ENCODE measurements at places on chromosomes 2 and 18.

DNA sequence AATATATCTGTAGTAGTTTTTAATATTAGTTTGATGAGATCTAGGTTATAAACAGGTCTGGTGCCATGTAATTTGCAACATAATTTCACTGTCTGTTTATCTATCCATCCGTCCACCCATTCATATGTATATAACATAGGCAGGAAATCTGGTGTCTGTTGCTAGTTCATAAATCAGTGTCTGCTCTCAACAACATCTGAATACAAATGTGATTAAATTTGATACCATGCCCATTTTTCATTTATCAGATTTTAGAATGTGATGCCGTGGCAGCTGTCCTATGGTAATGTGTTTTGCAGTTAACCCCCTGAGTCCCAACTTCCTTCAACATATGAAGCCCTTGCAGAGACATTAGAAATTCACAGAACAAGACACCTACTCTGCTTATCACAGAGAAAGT lies 228.4 kb downstream of the CMPK2 start:
- DNase-seq = no peak

- no peak for DNase-seq
Observed at GRCh38 chr2:241451840-241452506, 56.4 kb downstream of the STK25 start.

DNA sequence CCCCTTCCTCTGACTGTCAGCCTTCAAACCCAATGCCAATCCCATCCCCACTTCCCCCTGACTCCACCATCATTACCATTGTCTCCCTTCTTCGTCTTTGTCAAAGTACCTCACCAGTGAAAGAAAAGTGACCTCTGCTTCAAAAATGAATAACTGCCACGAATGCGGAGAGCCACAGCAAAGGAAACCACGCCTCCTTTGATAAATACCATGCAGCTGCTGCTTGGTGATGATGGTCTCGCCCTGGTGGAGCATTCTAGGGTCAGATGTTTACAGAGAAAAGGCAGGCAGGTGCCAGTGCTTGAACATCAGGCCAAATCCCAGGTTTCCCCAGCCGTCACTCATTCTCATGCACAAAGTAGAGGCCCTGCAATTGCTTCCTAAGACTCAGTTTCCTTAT lies 162.2 kb downstream of the BCL11A start:
- no peak for DNase-seq

- no peak for DNase-seq
Observed at GRCh38 chr2:201496785-201497184, 45.2 kb downstream of the STRADB start.

GRCh38 chr2:233053928-233054784 lies 6.0 kb upstream of the INPP5D start:
- peak; percentile 58 for DNase-seq

GRCh38 chr2:119174216-119174992 lies 15.9 kb upstream of the C1QL2 start:
- DNase-seq = peak; percentile 21

DNA sequence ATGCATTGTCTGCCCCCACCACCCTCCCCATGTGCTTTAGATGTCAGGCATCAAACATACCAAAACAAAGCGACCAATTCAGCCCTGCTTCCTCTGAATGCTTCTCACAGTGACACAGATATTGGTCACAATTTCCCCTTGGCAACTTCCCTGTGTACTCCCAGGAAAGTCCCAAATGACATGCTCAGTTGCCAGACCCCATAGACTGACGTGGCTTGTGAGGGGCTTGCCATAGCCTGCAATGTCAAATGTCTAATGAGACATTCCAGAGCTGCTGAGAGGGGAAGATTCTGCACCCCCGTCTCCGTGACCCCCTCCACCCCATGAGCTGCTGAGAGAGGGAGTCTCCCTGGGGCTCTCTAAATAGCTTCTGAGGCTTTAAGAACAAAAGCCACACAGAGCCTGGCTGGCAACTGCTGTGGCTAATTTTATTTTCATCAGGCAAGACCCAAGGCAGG lies 47.3 kb downstream of the RFTN2 start:
- DNase-seq = no peak

- DNase-seq = no peak
Observed at GRCh38 chr2:220789961-220790360, 782.1 kb downstream of the EPHA4 start.

DNA sequence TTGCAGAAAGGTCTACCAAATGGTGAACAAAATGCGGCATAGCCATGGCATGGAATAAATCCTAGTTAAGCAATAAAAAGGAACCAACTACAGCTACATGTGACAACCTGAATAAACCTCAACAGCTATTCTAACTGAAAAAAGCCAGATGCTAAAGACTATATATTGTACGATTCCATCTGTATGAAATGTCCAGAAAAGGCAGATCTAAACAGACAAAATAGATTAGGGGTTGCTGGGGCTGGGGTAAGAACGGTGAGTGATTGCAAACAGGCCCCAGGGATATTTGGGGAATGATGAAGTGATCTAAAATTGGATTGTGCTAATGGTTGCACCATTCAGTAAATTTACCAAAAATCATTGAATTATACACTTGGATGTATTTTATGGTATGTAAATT lies 2.8 kb downstream of the CCDC68 start:
- no peak for DNase-seq

- no peak for DNase-seq
Observed at GRCh38 chr18:36419900-36420531, 122.5 kb downstream of the FHOD3 start.

DNA sequence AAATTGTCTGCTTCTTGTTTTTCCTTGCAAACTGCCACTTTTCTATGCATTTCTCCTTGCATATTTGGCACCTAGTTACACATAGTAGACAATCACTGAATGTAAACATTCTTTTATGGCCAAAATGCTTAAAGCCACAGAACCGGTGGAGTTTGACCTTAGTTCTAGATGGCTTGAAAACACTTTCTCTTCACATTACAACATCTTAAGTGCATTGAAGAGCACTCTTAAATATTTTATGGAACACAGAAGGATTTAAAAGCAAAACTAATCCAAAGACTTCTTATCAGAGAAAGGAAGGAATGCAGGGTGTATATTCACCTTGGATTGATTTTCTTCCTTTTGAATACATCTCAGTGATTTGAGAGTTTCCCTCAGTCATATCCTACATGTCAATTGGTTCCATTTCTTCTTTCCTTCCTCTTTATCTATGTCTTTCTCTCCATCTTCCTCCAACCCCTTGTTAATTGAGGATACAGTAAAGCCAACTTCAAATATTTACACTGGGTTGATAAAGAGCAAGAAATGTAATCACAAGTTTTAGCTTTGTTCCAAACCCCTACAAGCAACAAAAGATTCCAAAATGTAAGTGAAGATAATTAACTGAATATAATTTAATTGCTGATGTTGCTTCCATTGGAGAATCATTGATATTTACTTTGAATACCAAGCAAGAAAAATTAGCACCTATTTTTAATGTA lies 548.0 kb downstream of the CNTNAP5 start:
- DNase-seq = no peak

DNA sequence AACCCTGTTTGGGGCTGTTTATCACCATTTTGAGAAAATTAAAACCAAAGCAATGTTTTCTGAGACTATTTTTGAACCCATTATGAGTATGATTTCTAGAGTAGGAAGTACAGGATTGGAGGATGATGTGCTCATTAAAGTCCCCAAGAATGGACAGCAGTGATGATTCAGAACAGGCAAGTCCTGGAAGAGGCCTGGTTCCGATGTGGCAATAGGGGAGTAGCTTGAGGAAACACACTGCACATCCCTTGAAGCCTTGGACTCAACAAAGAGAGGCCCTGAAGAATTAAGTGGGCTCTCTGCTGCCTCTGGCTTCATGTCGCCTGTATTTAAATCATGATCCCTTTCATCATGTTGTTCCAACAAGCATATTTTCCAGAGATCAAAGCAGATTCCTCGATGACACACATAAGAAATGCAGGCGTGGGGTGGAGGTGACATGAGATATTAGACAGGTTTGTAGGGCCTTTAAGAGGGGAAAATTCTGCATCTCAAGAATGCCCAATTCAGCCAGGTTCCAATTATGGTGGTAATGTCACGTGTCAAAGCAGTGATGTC lies 242.2 kb downstream of the FHOD3 start:
- no peak for DNase-seq

GRCh38 chr2:105873721-105874120 lies 129.0 kb downstream of the NCK2 start:
- DNase-seq = no peak

DNA sequence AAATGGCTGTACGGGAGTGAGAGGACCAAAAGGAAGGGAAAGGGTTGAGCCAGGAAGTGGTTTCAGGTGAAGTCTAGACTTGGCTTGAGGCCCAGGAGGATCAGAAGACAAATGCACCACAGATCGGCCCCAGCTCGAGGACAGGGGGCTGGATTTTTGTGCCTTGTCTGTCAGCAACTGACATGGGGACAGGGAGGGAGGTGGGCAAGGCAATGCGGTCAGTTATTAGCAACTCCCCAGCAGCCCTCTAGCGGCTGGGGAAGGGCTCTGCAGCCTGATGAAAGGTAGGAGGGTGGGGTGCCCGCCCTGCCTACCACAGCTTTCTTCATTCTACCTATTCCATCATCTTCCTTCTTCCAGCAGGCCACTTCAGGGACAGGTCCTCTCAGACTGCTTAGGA lies 50.0 kb downstream of the CPO start:
- DNase-seq = no peak

GRCh38 chr2:163554864-163555263 lies 180.9 kb downstream of the FIGN start:
- no peak for DNase-seq

DNA sequence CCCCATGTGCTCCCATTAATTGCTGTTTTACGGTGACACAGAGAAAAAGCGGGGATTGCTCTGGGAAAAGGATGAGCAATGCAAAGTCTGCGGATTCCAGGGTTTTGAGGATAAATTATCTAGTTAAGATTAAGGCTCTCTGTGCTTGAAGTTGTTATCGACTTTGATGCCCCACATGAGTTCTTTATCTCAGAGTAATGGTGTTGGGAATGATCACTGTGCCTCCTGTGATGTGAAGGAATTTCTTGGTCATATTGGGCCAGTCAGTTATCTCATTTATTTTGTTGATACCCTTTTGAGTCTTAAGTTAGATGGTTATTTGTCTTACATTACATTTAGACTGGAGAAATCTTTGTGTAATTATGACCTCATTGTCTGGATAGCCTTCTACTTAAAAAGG lies 184.6 kb upstream of the MEX3C start:
- no peak for DNase-seq

- DNase-seq = no peak
Observed at GRCh38 chr2:43347746-43348145, 121.3 kb upstream of the ZFP36L2 start.

- DNase-seq = no peak
Observed at GRCh38 chr2:82340578-82341053, 2036.1 kb upstream of the LRRTM1 start.

DNA sequence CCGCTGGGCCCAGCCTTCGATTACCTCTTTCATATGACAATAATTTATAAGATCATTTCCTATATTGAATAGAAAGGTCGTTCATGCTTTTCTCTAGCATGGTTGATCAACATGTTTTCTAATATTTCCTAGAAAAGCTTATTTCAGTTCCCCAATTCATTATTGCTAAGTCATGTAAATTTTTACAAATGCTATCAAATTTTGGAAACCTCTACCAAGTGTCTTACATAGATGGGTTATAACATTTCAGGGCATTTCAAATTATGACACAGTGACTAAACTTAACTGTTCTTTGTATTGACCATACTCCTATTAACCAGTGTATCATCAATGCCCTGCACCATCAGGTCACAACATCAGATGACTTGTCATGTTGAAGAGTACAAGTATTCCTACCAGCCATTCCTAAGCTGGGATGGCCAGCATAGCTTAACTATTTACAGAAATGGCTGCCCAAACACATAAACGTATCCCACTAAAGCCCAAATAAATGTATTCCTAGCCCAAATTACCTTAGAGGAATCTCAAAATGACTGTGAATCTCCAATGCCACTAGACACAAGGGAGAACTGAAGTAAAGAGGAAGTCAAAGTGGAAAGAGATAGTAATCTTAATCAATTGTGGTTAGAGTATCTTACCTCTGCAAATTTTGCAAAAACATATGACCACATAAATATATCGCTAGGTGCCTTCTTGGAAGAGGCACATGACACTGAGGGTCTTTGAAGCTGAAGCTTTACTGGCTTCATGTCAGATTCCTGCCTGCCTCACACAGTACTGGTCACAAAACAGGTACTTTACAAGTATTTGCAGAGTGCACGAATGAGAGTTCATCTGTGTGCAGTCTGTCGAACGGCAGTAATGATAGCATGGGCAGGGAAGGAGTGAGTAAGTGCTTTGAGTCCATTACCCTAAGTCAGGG lies 87.3 kb upstream of the TLK1 start:
- no peak for DNase-seq

DNA sequence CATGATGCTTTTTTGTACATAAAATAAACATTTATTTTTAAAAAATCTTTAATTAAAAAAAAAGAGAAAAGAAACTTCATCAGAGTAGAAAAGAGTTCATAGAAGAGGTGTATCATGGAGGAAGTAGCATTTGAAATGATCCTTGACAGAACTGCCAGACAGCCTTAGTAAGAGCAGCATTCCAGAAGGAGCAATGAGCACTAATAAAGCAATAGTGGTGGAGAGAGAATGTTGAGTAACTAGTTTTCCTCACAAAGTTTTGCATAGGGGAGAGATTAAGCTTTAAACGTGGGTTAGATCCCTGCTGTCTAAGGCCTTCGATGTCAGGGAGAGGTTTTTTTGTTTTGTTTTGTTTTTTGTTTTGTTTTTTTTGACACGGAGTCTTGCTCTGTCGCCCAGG lies 29.8 kb upstream of the METTL21A start:
- DNase-seq = no peak

DNA sequence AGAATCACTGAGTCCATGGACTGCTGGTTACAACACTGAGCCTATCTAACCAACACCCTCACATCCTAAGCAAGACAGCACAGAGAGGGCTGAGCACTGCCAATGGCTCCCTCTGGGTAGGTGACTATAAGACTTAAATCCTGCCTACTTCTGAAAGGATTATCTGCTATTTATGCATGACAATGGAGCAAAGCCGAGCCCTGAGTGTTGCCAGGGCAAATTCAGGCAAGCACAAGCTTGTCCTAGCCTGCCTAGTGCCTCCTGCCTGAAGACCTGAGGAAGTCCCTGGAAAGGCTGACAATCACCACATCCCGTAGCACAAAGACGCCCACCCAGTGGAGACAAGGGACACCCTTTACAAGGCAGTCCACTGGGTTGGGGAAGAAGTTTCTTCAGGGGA lies 129.7 kb downstream of the OSR1 start:
- no peak for DNase-seq

DNA sequence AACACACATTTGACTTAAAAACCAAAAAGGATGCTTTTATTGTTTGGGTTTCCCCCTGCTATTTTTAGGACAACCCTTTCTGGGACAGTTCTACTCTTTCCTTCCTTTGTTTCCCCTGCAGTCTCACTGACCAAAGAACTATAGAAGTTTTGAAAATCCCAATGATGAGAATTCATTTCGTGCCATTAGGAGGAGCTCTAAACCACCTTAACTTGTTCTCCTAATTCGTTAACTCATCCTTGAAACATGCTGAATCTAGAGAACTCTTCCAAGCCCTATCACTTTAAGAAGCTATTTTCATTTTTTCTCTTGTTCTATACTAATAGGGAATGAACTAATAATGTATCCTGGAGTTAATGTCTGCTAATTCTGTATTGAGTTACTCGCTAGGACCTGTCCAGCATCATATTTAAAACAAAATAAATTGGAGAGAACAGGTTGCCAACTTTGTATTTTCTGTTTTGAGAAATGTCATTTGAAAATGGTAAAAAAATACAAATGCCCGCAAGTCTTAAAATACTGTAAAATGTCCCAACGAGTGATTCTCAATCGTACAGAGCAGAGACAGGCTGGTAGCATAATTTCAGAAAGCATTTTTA lies 62.9 kb downstream of the AFTPH start:
- DNase-seq = no peak

- DNase-seq = no peak
Observed at GRCh38 chr2:75562513-75562864, 1.8 kb upstream of the EVA1A start.
